ENCODE measurements at places on chromosomes 5 and 9. TPM values are rescaled to one million over a fixed set of nuclear protein-coding genes. Genes with fewer than 3 reads are reported as not detected.

The CTXN3 gene
- not detected for total RNA-seq

The GRM6 gene
- not detected for total RNA-seq

DNA sequence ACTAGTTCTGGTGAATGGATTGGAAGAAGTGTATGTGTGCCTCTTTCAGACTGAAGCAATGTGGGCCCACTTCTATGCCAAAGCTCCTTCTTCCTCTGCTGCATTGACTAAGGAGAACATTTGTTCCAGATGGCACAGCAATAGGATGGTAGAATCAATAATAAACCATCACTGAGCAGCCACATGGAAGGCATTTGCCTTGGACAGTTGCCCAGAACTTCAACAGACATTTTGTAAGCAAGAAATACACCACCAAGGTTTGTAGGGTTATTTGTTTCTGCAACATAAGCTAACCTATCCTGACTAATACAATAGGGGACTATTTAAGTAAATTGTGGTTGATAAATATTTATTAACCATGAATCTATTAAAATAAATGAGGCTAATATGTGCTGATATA, 37.7 kb upstream of the CSNK1G3 start:
- no peak for DNase-seq

DNA sequence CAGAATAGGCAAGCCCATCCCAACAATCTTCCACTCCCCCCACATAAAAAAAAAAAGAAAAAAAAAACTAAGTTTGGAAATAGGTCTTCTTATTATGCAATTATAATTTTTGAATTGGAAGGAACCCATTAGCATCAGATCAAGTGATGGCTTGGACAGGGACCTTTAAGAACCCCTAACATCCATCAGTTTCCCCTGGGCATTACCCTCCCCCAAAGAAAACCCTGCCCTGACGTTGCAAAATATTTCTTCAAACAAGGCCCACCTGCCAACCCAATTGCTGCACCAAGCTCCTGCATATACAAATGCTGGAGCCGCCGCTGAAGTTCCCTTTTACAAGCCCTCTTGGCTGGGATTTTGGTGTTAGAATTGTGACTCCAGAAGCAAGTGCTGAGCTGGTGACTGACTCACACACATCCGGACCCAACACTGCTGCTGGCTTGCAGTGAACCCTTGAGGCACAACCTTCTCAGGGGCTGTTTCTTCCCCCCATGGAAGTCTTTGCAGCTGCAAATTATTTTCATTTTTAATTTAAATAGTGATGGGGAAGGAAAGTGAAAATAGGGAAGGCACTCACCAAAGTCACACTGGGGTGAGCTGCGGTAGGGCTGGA, 56.1 kb upstream of the AFAP1L1 start:
- DNase-seq = peak; percentile 54

DNA sequence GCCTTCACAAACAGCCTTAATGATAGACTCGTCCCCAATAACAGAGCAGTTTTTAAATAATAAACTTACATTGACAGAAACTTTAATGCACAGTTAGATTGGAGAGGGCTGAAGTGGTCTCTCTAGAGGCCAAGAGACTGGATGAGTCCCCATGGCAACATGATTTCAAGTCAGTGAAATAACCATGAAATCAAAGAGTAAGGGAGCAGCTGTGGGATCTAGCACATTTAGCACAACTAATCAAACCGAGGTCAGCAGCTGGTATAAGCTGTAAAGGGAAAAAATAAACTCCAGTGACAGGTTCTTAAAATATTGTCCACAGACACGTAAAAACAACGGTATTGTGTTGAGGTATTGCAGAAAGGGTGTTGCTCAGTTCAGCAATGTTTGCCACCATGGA, 916.6 kb downstream of the DNAH5 start:
- no peak for DNase-seq

DNA sequence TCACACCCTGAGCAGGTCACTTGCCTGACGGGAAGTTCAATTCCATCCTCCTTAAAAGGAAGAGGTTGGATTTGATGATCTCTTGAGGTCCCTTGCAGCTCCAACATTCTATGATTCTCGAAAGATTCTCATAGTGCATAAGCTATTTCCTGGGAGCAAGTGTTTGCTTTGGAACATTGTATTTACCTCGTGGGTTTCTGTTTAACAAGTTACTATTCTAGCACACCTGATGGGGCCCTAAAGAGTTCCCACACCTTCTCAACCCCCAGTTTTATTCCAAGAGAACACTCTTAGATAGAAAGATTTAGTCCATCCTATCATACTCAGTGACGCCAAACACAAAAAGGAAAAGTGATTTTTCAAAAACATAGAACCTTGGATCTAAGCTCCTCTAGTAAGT, 23.4 kb downstream of the NR4A3 start:
- DNase-seq = no peak

- DNase-seq = no peak
These were observed 5.1 kb downstream of the SPAAR start for GRCh38 chr9:35914301-35914807.

The LCN15 gene
- total RNA-seq = not detected
